ENCODE measurements at places on chromosomes 6 and 20.

GRCh38 chr6:90425161-90425641 is 128.6 kb upstream of the BACH2 start:
- no peak for DNase-seq

- DNase-seq: no peak
These were observed 96.6 kb upstream of the B3GAT2 start for GRCh38 chr6:71053475-71053874.

GRCh38 chr20:2778602-2779321 is 21.7 kb downstream of the CPXM1 start:
- no peak for DNase-seq

DNA sequence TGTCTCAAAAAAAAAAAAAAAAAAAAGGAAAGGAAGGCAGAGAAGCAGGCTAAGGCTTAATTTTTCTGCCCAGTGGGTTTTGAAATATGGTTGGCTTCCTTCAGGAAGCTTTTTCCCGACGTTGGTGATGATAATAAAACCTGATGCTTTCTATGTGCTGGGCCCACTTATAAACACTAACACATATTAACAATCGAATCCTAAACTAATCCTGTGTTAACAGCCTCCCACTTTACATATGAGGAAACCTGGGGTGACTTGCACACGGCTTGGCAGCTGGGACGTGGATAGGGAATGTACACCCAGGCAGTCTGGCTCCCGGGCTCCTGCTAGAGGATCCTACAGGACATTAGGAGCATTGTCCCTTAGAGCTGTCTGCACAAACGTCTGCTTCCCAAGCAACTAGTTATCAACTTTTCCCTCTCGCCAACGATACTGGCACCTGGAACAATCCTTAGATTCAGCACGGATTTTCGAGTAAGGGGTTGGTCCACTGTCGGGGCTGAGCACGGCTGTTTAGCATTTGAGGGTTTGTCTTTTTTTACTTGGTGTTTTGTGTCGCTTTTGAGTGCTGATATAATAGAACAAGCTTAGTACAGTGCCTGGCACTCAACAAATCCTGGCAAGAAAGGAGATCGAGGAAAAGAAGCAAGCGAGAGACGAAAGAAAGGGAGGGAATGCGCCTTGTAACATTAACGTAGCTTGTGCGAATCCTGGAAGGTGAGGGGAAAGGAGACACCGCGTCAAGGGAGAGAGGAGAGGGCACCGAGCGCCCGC is 622 bp upstream of the KIZ start:
- DNase-seq: no peak

DNA sequence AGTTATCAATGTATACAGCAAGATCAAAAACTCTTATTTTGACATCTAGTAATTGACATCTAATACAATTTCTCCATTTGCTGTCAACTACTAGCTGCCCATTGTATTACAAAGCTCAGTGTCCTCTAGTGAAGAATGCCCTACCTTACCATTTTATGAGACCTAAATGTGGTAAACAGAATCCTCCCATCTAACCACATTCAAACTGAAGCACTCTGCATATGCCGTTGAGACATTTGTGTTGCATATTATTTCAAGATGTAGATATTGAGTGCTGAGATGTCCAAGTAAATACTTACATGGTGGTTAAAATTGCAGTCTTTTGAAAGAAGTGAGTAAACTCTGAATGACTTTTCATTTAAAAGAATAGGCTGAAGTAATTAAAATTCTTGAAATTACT is 597 bp upstream of the GLYATL3 start:
- DNase-seq: no peak

GRCh38 chr6:97665446-97665845 is 382.4 kb upstream of the MMS22L start:
- DNase-seq: no peak

DNA sequence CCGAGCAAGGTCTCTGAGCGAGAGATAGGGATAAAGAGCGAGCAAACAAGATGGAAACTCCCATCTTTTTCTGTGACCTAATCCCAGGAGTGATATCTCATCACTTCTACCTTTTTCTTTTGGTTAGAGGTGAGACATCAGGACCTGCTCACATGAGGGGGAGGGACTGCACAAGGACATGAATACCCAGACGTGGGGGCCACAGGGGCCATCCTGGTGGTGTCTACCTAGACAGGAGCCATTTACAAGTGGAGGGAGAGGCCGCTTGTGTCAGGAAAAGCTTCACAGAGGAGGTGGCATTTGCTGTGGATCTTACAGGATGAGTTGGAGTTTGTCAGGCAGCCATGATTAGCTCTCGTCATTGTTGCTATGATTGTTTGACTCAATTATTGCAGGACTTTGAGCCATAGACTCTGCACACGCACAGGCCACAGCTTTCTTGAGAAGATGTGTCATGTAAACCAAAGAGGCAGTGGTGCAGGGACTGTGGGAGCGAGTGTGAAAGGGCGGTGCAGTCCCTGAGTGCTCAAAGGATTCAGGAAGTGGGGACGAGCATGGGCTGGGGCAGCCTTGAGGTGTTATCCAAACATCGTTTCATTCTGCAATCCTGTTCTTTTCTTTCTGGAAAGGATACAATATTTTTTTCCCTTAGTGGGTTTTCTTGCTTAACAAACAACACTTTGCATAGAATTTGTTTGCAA is 7.7 kb downstream of the NPEPL1 start:
- DNase-seq: no peak

DNA sequence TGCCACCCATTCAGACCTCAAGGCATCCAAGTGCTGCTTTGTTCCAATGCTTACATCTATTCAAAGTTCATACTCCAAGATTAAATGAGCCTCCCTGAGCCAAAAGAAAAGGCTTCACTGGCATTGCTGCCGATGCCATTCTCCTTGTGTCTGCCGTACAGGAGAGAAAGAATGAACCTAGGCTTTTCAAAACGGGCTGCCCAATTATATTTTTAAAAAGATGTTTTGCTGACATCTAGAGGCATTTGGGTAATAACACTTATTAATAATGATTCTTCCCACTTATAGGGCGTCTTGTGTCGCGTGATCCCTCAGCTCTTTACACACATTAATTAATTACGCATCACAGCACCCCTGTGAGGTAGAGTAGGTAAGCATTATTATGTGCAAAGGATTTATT is 545.6 kb downstream of the PKHD1 start:
- no peak for DNase-seq
